ENCODE measurements at places on chromosomes 16 and 17. TPM values are rescaled to one million over a fixed set of nuclear protein-coding genes. Genes with fewer than 3 reads are reported as not detected.
A peak's percentile ranks its signal among the peaks of the same experiment; 100 is the strongest.

DNA sequence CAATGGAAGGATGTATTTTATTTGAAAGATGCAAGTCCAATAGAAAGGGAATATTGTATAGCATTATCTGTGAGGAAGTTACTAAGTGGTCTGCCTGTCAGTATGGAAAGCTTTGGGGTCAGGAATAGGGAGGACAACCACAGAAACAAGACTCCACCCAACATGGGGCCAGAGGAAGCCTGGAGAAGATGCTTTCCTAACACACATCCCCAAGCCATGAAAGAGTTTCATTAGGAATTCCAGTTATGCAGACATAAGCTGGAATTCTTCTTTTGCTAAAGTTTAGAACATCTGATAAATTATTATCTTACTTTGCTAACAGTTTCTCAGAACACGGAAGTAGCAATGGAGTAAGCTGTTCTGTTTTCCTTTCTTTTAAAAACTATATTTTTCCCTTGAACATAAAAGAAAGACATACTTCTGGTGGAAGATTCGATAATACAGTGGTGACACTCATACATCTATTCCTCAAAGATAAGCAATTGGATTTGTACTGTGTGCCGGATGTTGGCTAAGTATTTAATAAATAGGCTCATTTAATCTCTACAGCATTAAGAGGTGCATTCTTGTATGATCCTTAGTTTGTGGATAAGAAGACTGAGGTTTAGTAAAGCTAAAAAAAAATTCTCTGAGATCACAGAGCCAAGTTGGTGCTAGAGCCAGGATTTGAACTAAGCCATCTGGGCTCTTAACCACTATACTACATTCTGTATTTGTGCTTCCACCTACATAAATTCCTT is 51.0 kb upstream of the GAS7 start:
- no peak for DNase-seq

GRCh38 chr17:29102046-29102445 is 59.1 kb downstream of the PIPOX start:
- DNase-seq: no peak

- DNase-seq: no peak
These were observed 12.7 kb downstream of the CNEP1R1 start for GRCh38 chr16:50037662-50038220.

- DNase-seq: peak; percentile 72
These were observed 18.4 kb downstream of the CARHSP1 start for GRCh38 chr16:8850279-8850885.

GRCh38 chr17:16817201-16817600 is 127.2 kb downstream of the CCDC144A start:
- no peak for DNase-seq

- no peak for DNase-seq
These were observed 7.3 kb downstream of the CYGB start for GRCh38 chr17:76530095-76530723.

Gene ABHD15
- 7.3 TPM for total RNA-seq

Gene SPATA22
- total RNA-seq: not detected

Gene PYDC1
- not detected for total RNA-seq

Data from right cardiac atrium (tissue), 5 donors.